B cell (primary cell): ENCODE measurements at places on chromosomes 1 and 21. TPM values are rescaled to one million over a fixed set of nuclear protein-coding genes. Genes with fewer than 3 reads are reported as not detected.

DNA sequence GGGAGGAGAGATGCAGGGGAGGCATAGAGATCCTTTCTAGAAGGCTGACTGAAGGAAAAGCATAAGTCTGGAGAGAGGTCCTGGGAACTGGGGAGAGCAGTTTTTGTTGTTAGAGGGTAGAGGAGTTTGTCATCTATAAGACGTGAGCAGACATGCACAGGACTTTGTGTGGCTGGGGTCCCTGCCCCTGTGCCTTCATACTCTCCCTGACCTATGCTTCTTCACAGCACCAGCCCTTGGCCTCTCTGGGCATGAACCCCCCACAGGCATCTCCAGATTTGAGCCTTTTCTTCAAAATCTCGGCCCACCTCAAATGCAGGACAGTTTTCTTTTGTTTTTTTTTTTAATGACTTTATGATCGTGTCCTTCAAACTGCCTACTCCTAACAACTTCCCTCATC lies 79.9 kb downstream of the EVA1C start:
- H3K4me3 ChIP-seq = no peak overlapping the region
- no peaks in the 10 kb centered on the region for H3K4me1 ChIP-seq
- DNase-seq = no peak

DNA sequence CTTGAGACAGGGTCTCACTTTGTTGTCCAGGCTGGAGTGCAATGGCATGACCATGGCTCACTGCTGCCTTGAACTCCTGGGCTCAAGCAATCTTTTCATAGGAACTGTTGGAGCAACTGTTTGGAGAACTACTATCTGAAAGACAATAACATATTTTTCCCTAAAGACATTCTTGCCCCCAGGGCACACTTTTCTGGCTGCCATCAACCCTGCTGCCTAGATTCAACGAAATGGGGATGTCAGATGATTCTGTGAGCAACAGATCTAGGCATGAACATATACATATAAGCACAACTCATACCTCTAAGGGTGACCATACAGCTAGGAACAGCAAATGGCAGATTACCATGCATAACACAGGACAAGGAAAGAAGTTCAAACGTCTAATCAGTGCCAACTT lies 27.4 kb downstream of the JAK1 start:
- H3K36me3 ChIP-seq = no peaks in the 10 kb centered on the region
- no peak for DNase-seq
- no peaks in the 10 kb centered on the region for H3K27me3 ChIP-seq
- H3K4me3 ChIP-seq = no peak overlapping the region

GRCh38 chr1:16235944-16236510 lies 956 bp downstream of the CPLANE2 start:
- no peaks in the 10 kb centered on the region for H3K27me3 ChIP-seq
- H3K4me1 ChIP-seq = peaks cover 17% of the 10 kb centered on the region
- peak overlapping the region; percentile 55 for H3K4me3 ChIP-seq
- DNase-seq = peak; percentile 87

DNA sequence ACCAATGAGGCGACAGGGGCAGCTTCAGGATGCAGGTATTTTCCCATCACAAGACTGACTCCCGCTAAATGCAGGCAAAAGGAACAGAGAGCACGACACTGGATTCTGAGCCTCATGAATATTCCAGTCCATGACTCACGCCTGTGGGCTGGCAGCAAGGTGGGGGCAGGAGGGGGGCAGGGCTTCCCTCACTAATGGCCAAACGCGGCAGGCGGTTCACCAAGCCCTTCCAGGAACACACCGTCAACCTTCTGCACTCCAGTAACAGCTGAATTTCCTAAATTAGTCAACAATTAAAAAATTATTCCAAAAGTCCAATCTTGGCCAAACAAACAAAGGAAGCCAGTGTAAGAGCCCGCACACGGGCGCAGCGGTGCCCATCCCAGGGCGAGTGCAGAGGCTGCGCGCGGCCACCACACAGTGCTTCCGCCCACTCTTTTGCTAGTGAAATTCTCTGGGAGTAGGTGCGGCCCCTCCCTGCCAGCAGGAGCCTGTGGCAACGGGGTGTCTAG lies 12.5 kb upstream of the GPR153 start:
- H3K4me1 ChIP-seq = no peaks in the 10 kb centered on the region
- no peaks in the 10 kb centered on the region for H3K36me3 ChIP-seq
- H3K27ac ChIP-seq = no peak overlapping the region
- DNase-seq = no peak

The AMPD2 gene
- total RNA-seq = 104 and 105 TPM in 2 replicates

The CHI3L1 gene
- 0.15 TPM in 1 of 2 replicates, not detected in the other for total RNA-seq

The COL16A1 gene
- total RNA-seq = not detected in 2 replicates

The FAM167B gene
- total RNA-seq = 4.1 and 5.4 TPM in 2 replicates
